ENCODE measurements at places on chromosomes 5 and 9.

GRCh38 chr5:111685969-111686368 lies 71.0 kb downstream of the NREP start:
- DNase-seq: no peak

- no peak for DNase-seq
Measured at GRCh38 chr9:134867917-134868750, 12.5 kb upstream of the FCN2 start.

DNA sequence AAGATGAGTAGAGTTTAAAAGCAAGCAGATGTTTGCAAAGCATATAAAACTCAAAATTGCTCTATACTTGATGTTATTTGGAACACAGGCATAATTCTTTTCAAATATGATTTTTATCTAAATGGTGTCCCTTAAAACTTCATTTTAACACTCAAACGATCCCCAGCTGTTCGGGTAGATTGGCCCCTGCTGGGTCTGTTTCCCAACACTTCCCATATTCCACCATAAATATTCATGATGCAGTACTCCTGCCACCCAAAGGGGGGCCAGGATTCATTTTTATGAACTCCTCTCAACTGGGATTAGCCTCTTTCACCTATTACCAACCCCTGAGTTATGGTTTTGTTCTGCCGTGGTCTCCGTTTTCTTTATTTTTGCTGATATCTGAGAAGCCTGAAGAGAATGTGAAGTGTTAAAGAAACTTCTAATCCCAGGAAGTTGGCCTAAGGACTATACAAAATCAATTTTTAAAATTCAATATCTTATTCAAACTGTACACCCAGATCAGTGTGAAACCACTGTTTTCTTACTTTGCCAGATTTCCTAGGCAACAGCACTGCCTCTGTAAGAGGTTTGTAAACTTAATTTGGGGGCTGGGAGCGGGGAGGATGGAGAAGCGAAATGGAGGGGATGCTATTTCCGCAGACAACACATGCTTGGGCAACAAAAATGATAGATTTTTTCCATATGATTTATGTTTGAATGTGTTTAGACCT lies 384.1 kb downstream of the DMRT2 start:
- no peak for DNase-seq

DNA sequence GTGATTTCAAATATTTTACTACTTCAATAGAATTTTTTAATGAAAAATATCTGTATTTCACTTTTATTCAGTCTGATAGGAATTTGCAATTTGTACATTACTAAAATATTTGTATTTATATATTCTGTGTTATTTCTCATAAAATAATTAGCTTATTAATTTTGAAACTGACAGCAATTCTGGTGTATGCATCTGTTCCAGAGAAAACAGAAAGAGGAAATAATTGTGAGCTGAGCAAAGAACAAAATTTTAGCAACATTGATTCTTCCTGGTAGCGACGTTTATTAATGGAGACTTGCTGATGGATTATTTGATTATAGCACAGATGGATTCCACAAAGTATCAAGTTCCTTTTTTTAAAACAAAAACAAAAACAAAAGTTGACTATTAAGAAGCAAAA lies 61.0 kb downstream of the ST8SIA4 start:
- DNase-seq: no peak

DNA sequence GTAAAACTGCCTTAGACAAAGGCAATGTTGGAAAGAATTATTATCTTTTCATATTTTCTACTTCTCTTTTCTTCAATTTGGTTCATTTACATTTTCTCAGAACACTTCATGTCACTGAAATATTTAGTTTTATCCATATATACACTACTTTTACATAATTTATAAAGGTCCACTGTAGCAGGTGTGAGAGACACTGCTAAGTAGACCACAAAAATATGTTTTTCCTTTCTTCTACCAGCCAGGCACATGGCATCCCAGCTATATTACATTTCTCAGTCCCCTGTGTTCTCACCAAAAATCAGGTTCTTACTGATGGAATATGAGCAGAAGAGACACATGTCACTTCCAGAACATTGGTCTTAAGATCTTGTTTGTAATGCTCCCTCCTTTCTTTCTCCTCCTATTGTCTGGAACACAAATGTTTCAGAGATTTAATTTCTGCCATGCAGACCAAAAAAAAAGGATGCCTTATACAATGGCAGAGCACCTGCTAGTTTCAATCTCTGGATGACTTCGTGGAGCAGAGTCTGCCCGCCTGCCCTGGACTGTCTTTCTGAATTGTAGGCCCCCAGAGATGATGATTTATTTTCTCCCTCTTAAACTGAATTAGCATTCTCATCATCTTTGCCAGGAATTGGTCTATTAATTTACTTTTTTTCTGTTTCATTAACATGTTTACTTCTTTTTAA lies 125.4 kb upstream of the ACOT12 start:
- no peak for DNase-seq

DNA sequence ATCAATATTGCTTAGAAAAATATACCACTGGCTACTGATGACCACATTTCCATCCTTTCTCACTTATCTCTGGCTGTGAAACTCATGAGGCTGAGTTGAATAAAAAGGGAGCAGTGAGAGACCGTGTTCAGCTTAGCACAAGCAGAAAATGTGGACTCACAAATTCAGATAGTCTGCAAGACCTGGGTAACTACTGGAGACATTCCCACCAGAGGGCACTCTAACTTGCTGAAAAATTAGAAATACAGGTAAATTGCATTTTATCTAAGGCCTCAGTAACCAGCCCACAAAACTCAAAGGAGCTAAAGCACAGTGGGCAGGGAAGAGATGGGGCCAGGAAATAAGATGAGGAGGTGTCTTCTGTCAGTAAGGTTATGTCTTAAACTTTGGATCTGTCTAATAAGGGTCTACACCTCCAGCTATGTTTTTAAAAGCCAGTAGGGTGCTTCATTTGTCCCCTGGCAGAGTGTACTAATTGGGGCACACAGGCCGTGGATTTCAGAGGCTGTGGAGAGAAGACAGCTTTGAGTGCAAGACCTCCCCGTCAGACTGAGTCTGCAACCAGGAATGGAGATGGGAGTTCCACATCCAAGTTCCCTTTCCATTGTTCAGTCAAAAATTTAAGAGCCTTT lies 8.7 kb upstream of the NDUFB6 start:
- no peak for DNase-seq

GRCh38 chr5:6905883-6906282 lies 192.7 kb downstream of the TENT4A start:
- no peak for DNase-seq

DNA sequence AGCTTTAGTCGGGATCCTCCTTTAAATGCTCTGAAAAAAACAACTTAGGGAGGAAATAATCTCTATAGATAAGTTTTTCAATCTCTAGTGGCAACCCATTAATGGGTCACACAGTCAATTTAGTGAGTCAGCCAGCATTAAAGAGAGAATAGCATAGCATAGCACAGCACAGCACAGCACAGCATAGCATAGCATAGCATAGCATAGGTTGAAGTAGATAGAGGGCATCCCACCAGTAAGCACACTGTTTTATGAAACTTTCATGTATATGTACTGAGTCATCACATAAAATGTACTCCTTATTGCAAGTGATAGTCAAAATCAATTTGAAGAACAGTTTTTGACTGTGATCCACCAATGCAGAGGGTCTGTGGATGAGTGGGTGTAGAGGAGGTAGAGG lies 522.9 kb downstream of the CCDC171 start:
- DNase-seq: no peak

- no peak for DNase-seq
Measured at GRCh38 chr5:177302354-177303110, 987 bp downstream of the RAB24 start.

DNA sequence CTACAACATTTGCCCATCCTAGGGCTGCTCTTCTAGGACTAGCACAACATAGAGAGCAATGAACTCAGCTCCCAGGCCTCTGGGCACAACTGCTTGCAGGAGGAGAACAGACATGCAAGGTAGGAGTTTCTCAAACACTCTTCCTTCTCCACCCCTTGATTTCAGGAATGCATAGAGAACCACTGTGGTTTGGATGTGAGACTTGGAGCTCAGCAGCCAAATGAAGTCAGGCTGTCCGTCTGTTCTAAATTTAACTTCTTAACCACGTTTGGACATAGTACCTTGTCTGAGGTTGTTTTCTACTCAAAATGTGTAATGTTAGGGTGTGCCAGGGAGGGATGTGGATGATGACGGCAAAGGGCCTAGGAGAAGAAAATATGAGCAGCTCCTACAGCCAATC lies 515.1 kb upstream of the TNC start:
- no peak for DNase-seq

- no peak for DNase-seq
Measured at GRCh38 chr9:6844267-6844666, 86.5 kb downstream of the KDM4C start.

DNA sequence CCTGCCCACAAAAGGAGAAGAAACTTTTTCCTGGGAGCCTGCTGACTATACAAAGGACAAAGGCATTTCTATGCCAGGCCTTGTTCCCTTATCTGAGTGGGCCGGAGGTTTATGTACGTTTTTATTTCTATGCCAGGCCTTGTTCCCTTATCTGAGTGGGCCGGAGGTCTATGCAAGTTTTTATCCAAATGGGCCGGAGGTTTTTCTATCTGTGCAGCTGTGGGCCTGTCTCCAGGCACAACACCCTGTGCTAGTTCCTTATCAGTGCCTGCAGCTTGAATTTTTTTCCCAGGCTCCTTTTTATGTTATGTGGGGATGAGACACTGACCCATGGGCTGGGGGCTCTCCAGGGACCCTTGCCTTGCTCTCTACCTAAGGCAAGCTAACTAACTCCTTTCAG lies 5.5 kb downstream of the SLC25A2 start:
- DNase-seq: no peak

GRCh38 chr5:74895906-74896305 lies 29.7 kb upstream of the FAM169A start:
- no peak for DNase-seq

GRCh38 chr5:5716665-5717064 lies 294.2 kb downstream of the ICE1 start:
- no peak for DNase-seq

GRCh38 chr9:73441890-73442818 lies 290.5 kb downstream of the ANXA1 start:
- DNase-seq: no peak

- DNase-seq: no peak
Measured at GRCh38 chr9:93891050-93891449, 64.1 kb downstream of the BARX1 start.

- no peak for DNase-seq
Measured at GRCh38 chr9:91144769-91145168, 216.9 kb downstream of the AUH start.

DNA sequence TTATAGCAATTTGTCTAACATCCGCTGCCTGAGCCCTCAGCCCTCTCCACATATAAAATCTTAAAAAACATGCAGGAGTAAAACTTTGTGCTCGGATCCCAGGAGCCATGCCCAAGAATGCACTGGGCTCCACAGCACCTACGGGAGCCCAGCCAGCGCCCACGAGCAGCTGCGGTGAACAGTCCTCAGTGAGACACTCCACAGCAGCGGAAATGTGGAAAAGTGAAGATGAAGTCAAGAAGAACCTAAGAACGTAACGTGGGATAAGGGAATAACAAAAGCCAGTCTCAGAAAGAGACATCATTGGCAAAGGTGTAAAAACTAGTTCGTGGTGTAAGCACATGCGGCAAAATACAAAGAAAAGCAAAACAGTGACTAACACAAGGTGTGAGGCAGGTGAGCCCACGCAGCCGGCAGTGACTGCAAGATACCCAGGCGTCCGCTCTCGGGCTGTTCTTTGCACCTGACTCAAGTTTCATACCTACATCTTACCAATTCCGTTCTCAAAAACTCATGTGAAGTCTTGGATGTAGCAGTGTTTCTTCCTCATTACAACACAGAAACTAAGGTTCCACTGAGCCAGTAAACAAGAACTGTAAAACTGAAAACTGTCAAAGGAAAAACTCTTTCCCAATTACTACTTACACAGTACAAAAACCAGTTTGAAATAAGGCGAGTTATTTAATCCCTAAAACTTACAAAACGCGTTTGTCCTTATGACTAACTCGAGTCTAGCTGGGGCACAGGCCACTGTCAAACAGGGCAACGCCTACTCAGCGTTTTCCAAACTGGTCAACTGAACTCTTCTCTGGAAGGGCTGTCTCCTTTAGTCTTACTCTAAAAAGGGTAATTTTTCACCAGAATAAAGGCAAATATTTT lies 1.7 kb downstream of the CAMSAP1 start:
- DNase-seq: peak; percentile 77

- DNase-seq: no peak
Measured at GRCh38 chr5:59034498-59035186, 451.8 kb downstream of the RAB3C start.

DNA sequence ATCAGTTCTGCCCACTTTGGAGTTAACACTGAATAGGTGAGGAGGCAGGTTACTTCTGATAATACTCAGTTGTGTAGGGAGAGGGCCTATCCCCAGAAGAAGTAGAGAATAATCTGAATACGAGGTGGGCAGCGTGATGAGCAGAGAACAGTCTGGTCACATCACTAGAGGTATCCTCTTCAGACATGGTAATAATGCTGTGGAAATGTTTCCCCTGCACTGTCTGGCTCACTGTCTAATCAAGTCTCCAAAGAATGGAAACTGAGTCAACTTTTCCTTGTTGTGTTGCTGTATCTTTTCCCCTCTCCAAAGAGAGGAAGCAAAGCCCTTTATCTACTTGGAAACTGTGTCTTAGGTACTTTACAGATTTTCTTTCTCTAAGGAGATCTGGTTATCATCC lies 110.9 kb upstream of the ANKRD55 start:
- DNase-seq: no peak

GRCh38 chr9:127133739-127134167 lies 11.3 kb upstream of the ANGPTL2 start:
- no peak for DNase-seq

DNA sequence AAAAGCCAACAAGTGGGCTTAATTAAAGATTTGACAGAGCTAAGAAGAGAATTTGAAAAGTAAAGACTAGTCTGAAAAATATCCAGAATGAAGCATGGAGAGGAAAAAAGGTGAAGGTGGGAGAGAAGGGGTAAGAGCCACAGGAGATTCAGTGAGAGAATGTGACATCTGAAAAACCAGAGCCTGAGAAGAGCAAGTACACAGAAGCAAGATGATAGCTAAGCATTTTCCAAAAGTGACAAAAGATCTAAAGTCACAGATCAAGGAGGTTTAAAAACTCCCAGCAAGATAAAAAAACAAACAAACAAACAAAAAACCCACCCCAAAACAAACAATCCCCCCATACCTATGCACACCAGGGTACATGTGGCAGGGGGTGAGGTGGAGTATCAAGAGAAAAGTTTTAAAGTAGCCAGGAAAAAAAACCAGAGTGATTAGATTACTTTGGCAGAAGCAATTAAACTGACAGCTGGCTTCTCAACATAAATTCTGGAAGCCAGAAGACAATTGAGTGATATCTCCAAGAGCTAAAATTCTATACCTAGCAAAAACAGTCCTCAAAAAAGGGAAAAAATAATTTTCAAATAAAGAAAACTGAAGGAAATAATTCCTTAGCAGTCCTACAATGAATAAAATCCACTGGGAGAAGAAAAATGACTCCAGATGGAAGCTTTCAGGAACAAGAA lies 111.4 kb downstream of the RAPGEF6 start:
- no peak for DNase-seq
